Liver (tissue), 10 donors: ENCODE measurements at places on chromosomes 12 and 14. TPM values are rescaled to one million over a fixed set of nuclear protein-coding genes. Genes with fewer than 3 reads are reported as not detected.

The SLC24A4 gene
- total RNA-seq: 0.17 TPM

The BDKRB1 gene
- not detected for total RNA-seq

The NPFF gene
- not detected for total RNA-seq

The KRT73 gene
- not detected for total RNA-seq

The RAD51AP1 gene
- total RNA-seq: 14.9 TPM

The IFI27 gene
- total RNA-seq: 25.8 TPM

The AQP2 gene
- total RNA-seq: not detected
